Activated gamma-delta T cell treated with Interleukin-2 at 50 U/mL for 16 hours (primary cell): ENCODE measurements at places on chromosomes 13 and 19.

DNA sequence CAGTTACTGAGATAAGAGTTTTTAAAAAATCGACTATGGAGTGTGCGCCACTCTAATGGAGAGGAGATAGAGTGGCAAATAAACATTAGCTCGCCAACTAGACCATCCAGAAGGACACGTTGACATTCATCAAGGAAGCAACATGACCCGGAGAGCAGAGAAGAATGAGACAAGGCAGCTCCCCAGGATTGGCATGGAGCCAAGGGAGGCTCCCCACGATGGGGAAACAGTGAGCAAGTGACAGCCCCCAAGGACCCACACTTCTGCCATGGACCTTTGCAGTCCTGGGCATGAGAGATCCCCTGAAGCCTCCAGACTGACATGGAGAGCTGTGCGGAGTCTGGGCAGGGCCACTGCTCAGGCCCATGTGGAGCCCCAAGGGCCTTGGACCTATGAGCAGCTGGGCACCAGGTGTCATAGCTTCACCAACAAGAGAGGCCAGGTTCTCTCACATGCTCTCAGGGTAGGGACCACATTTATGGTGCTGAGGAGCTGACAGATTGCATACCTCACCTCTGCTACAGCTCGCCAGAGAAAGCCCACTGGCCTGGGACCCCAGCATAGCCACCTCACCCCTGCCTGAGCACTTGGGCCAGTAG, 6.7 kb downstream of the SIGLEC6 start:
- DNase-seq, result no peak

DNA sequence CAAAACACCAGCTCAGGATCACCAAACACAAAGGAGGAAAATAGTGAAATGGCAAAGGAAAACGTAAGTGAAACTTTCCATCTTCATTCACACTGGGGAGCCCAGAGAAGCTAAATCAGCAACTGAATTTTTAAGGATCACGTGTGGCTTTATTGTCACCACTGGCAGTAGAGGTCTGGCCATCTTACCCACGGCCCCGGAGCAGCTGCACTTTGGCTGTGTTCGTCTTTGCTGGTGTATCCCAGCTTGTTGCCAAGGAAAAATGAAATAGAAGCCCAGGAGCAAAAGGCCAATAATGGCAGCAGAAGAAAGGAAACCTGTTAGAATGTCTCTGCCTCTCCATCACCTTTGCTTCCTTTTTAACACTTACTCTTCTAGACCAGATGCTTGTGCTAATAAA, 274.7 kb downstream of the FOXO1 start:
- no peak for DNase-seq

GRCh38 chr19:48539503-48540096, 12.4 kb upstream of the SULT2B1 start:
- no peak for DNase-seq

GRCh38 chr19:5032101-5032967, 63.4 kb downstream of the KDM4B start:
- DNase-seq, result no peak

DNA sequence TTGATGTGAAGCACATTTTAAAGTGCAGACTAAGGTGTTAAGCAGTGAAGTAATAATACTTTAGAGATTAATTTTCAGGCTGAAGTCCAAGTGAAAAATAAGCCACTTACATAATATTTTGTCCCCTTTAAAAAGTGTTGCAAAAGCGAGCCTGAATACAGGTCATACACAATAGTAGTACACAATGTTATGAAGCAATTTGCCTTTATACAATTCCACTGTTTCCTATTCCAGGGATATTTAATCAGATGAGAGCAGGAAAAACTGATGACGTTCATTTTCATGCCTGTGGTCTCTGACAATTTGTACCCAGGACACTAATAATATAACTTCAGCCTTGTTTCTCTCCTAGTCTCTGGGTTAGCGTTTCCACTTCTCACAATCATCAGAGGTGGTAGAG, 916.7 kb downstream of the PCDH9 start:
- no peak for DNase-seq

GRCh38 chr13:64930636-64931035, 2299.5 kb downstream of the PCDH9 start:
- DNase-seq, result no peak

GRCh38 chr13:72424059-72424458, 303.4 kb downstream of the MZT1 start:
- DNase-seq, result no peak

DNA sequence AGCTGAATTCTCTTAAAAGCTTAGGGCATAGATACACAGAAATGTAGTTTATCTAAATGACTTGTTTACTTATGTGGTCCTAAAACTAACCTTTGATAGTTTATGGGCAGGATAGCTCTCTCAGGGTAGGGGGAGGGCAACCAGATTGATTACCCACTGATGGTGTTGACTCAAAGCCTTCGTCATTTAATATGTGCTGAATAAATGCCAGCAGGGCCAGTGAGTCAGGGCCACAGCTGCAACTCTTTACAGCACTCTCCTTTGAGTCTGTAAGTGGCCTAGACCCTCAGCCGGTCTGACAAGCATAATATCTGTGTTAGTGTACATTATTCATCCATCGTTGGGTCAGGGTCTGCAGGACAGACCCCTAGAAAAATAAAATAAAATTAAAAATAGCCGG, 128.5 kb downstream of the ZNF675 start:
- DNase-seq, result no peak
